ENCODE measurements at places on chromosomes 1 and 21. TPM values are rescaled to one million over a fixed set of nuclear protein-coding genes. Genes with fewer than 3 reads are reported as not detected.

MASP2 gene
- total RNA-seq: not detected

- no peaks in the 10 kb centered on the region for H3K36me3 ChIP-seq
- H3K27ac ChIP-seq: no peak overlapping the region
- peaks cover 30% of the 10 kb centered on the region for H3K4me1 ChIP-seq
- H3K27me3 ChIP-seq: peaks cover 6% of the 10 kb centered on the region
- no peak for DNase-seq
Measured at GRCh38 chr1:108049178-108049819, 84.3 kb upstream of the VAV3 start.

ALPL gene
- total RNA-seq: 8.0 TPM

DNA sequence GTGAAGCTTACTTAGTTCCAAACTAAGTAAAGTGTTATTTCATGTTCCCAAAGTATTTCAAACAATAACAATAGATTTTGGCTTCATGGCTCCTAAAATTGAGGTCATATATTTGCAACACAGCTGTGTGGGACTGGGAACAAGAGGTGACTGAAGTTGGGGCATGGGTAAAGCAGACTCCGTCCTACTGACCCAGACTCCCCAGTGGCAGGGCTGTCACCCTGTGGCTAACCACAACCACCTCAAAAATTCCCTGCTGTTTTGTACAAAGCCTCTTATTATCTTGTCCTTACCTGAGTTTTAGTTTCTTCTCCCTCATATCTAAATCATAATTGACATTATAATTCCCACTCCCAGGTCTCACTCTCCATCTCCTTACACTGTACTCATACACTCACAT, 117.6 kb downstream of the PTGER3 start:
- H3K36me3 ChIP-seq: no peaks in the 10 kb centered on the region
- no peak for DNase-seq
- no peak overlapping the region for H3K4me3 ChIP-seq
- no peaks in the 10 kb centered on the region for H3K27me3 ChIP-seq
- no peak overlapping the region for H3K27ac ChIP-seq
- no peaks in the 10 kb centered on the region for H3K4me1 ChIP-seq

UBXN10 gene
- total RNA-seq: under 0.01 TPM

DNA sequence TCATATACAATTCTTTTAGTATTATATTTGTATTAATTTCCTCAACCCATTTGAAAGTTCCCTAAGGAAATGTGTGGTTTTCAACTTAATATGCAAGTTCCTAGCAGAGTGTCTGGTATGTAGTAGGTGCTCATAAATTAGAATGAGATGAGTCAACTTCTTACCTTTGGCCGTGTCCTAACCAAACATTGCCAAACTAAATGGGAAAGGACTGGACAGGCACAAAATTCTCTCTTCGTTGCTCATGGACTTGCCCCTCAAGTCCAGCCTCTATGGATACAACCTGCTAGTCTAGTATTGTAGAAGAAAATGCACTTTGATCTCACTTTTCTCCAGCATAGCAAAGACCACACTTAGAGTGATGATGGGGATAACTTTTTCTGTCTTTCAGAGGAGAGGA, 11.6 kb upstream of the MRPS14 start:
- no peaks in the 10 kb centered on the region for H3K36me3 ChIP-seq
- no peaks in the 10 kb centered on the region for H3K4me1 ChIP-seq
- H3K4me3 ChIP-seq: no peak overlapping the region
- no peaks in the 10 kb centered on the region for H3K27me3 ChIP-seq
- no peak for DNase-seq

DIP2A gene
- 22.8 TPM for total RNA-seq

DNA sequence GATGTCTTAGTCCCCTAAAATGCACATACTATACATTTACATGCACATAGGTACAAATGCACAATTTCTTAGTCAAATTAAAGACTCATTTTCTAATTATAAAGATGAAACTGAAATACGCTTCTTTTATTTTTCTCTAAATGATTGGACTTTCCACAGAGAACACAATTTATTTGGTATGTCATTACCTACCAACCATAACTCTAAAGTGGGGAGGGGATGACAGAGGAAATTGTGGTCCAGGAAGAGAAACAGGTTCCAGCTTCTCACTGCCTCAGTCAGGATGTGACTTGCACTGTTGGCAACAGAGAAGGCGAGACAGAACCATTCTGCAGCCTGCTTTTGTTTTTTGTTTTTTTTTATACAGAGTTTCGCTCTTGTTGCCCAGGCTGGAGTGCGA, 1189.2 kb downstream of the PLA2G4A start:
- no peak overlapping the region for H3K4me3 ChIP-seq
- no peaks in the 10 kb centered on the region for H3K4me1 ChIP-seq
- no peak overlapping the region for H3K27ac ChIP-seq

- no peak overlapping the region for H3K4me3 ChIP-seq
- H3K27me3 ChIP-seq: peaks cover 42% of the 10 kb centered on the region
- no peaks in the 10 kb centered on the region for H3K36me3 ChIP-seq
- DNase-seq: no peak
Measured at GRCh38 chr1:114090738-114091505, 62.7 kb downstream of the SYT6 start.

INSRR gene
- 0.29 TPM for total RNA-seq

GBP4 gene
- total RNA-seq: 0.36 TPM

GRCh38 chr1:187928288-187928687, 1099.5 kb downstream of the PLA2G4A start:
- no peaks in the 10 kb centered on the region for H3K36me3 ChIP-seq
- no peak overlapping the region for H3K4me3 ChIP-seq
- DNase-seq: no peak
- H3K4me1 ChIP-seq: no peaks in the 10 kb centered on the region
- H3K27me3 ChIP-seq: no peaks in the 10 kb centered on the region

DNA sequence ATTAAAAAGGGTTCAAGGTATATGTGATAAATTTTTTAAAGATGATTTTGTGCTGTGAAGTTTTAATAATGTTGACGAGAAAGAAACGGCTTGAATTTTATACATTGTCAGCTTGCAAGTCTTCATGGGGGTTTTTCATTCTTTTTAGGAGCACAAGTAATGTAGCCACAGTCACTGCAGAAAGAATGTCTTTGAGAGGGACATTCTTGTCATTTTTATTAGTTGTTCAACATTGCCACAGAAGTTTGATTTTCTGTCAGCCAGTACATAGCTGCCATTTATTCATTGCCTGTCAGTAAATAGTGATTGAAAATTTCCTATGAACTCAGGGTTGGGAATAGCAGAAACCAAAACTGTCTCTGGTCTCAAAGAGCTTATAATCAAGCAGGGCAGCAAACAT, 156.3 kb downstream of the DHRS3 start:
- H3K27me3 ChIP-seq: no peaks in the 10 kb centered on the region
- peaks cover 3% of the 10 kb centered on the region for H3K36me3 ChIP-seq
- no peak for DNase-seq
- peak overlapping the region; percentile 71 for H3K27ac ChIP-seq
- peaks cover 62% of the 10 kb centered on the region for H3K4me1 ChIP-seq
- H3K4me3 ChIP-seq: no peak overlapping the region

GRCh38 chr21:33608559-33608958, 20.1 kb upstream of the DONSON start:
- no peak overlapping the region for H3K27ac ChIP-seq
- no peak for DNase-seq

CZIB gene
- 63.7 TPM for total RNA-seq

DNA sequence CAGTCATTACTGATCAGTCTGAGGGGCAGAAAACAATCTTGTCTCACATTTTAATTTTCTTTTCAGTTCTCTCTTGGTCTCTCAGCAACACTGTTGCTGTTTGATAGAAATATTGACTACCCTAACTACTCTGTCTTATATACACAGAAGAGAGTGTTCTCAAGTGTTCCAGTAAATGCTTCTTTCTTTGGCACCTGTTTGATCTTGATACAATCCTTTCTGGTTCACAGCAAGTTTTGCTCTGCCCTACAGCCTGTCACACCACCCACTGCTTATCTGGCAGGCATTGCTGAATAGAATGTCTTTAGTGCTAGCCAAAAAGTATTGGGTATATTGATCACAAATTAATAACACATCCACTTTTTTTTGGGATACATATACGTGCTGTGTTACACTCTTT, 75.7 kb upstream of the WLS start:
- H3K4me1 ChIP-seq: no peaks in the 10 kb centered on the region
- no peaks in the 10 kb centered on the region for H3K36me3 ChIP-seq
- H3K27me3 ChIP-seq: peaks cover 3% of the 10 kb centered on the region
- no peak overlapping the region for H3K4me3 ChIP-seq

- no peak overlapping the region for H3K4me3 ChIP-seq
- no peak for DNase-seq
- H3K27me3 ChIP-seq: peaks cover 5% of the 10 kb centered on the region
Measured at GRCh38 chr21:33854604-33855003, 61.0 kb downstream of the ATP5PO start.

ATP1A4 gene
- total RNA-seq: not detected

GRCh38 chr1:163674236-163674635, 352.5 kb downstream of the NUF2 start:
- no peak for DNase-seq
- H3K36me3 ChIP-seq: no peaks in the 10 kb centered on the region
- H3K4me3 ChIP-seq: no peak overlapping the region
- H3K27me3 ChIP-seq: no peaks in the 10 kb centered on the region
- H3K4me1 ChIP-seq: no peaks in the 10 kb centered on the region

RC3H1 gene
- total RNA-seq: 29.8 TPM

DIO1 gene
- total RNA-seq: not detected

GRCh38 chr1:224641030-224641429, 24.9 kb downstream of the CNIH3 start:
- H3K4me1 ChIP-seq: peaks cover 10% of the 10 kb centered on the region
- no peaks in the 10 kb centered on the region for H3K27me3 ChIP-seq
- no peaks in the 10 kb centered on the region for H3K36me3 ChIP-seq
- no peak overlapping the region for H3K27ac ChIP-seq
- H3K4me3 ChIP-seq: no peak overlapping the region

- no peaks in the 10 kb centered on the region for H3K27me3 ChIP-seq
- DNase-seq: peak; percentile 27
- H3K27ac ChIP-seq: peak overlapping the region; percentile 51
- H3K4me1 ChIP-seq: peaks cover 51% of the 10 kb centered on the region
- H3K36me3 ChIP-seq: peaks cover 12% of the 10 kb centered on the region
Measured at GRCh38 chr1:87333692-87334347, 5.1 kb downstream of the LMO4 start.

GRCh38 chr1:9312168-9312720, 19.6 kb downstream of the SPSB1 start:
- peaks cover 17% of the 10 kb centered on the region for H3K4me1 ChIP-seq
- H3K4me3 ChIP-seq: no peak overlapping the region
- no peaks in the 10 kb centered on the region for H3K27me3 ChIP-seq

GRCh38 chr1:22275167-22275566, 132.3 kb upstream of the WNT4 start:
- no peak overlapping the region for H3K4me3 ChIP-seq
- H3K27me3 ChIP-seq: peaks cover 32% of the 10 kb centered on the region
- H3K36me3 ChIP-seq: no peaks in the 10 kb centered on the region
- no peaks in the 10 kb centered on the region for H3K4me1 ChIP-seq
- no peak overlapping the region for H3K27ac ChIP-seq

S100A12 gene
- not detected for total RNA-seq

GRCh38 chr1:78779831-78780230, 130.2 kb downstream of the IFI44 start:
- peak; percentile 26 for DNase-seq
- no peaks in the 10 kb centered on the region for H3K27me3 ChIP-seq
- H3K27ac ChIP-seq: no peak overlapping the region
- H3K36me3 ChIP-seq: no peaks in the 10 kb centered on the region
- no peak overlapping the region for H3K4me3 ChIP-seq
